ENCODE measurements at places on chromosomes 11 and 22.

DNA sequence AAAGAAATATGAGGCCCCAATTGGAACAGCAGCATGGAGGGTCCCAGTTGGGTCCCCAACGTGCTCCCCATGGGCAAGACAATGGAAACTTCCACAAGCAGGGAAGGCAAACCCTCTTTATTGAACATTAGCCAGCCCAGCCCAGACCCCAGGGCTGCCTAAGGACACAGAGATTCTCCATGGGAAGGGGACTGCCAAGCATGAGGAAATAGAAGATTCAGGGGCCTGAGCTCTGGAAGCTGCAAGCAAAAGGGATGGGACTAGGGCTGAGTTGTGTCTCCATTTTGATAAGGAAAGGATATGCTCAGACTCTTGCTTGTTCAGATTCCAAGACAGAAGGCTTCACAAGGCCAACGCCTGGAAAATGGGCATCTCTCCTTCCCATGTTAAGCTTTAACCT, 23.3 kb downstream of the TMEM218 start:
- no peak for DNase-seq

GRCh38 chr11:8337130-8337795, 73.6 kb upstream of the LMO1 start:
- DNase-seq, result no peak

GRCh38 chr11:19253153-19253745, 12.5 kb upstream of the E2F8 start:
- DNase-seq, result no peak

GRCh38 chr11:94781837-94782236, 13.7 kb downstream of the AMOTL1 start:
- no peak for DNase-seq

- DNase-seq, result no peak
These were observed 640.6 kb downstream of the TBC1D22A start for GRCh38 chr22:47402876-47403525.

GRCh38 chr11:44304091-44305025, 5.6 kb downstream of the ALX4 start:
- DNase-seq, result no peak

- DNase-seq, result no peak
These were observed 42.7 kb downstream of the CYTH4 start for GRCh38 chr22:37325039-37325395.

DNA sequence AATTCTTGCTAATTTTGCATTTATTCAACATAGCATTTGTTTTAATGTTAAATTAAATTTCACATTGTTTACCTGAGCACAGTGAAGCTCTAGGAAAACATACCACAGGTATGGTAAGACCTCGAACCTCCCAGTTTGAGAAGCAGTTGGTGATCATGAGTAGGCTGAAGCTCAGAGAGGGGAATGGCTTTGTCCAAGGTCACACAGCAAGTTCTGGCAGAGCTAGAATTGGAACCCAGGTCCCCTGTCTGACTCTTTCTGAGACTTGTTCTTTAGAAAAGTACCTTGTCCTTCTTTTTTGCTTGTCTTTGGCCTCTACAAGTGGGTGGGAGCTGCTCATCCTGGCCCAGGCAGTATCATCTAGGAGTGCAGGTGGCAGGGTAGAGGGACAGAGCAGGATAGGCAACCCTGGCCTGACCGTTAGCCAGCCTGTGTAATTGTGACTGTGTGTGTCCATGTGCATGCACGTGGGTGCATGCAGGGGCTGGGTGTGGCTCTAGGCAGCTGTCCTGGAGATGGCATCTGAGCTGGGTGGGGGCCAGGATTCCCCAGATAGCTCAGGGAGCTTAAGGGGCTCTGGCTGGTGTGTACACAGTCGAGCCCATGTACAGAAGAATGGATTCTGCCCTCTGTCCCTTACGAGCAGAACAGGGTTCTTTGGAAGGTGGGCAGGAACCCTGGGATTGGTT, 21.6 kb downstream of the PHLDB1 start:
- no peak for DNase-seq

DNA sequence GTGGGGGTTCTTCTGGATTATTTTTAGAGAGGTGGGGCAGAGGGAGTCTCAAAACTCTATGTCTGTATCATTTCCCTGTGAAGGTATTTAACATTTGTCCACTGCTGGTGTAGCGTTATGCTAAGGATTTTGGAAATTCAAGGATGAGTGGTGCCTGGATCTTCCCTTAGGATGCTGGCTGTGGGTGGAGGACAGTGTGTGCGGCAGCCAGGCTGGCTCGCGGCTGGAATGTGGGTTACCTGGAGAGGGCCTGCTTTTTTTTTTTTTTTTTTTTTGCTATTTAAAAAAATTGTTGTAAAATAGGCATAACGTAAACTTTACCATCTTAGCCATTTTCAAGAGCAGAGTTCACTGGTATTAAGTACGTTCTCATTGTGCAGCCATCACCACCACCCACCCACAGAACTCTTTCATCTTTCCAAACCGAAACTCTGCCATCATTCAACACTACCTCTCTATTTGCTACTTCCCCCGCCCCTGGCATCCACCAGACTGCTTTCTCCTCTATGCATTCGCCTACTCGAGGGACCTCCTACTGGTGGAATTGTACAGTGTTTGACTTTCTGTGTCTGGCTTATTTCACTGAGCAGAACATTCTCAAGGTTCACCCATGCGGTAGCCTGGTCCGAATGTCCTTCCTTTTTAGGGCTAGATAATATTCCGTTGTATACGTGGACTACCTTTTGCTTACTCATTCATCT, 67.1 kb downstream of the PARVB start:
- DNase-seq, result peak; percentile 33

GRCh38 chr11:61860054-61860903, 31.1 kb downstream of the FADS3 start:
- DNase-seq, result no peak

GRCh38 chr11:6667733-6668374, 12.2 kb upstream of the DCHS1 start:
- no peak for DNase-seq

DNA sequence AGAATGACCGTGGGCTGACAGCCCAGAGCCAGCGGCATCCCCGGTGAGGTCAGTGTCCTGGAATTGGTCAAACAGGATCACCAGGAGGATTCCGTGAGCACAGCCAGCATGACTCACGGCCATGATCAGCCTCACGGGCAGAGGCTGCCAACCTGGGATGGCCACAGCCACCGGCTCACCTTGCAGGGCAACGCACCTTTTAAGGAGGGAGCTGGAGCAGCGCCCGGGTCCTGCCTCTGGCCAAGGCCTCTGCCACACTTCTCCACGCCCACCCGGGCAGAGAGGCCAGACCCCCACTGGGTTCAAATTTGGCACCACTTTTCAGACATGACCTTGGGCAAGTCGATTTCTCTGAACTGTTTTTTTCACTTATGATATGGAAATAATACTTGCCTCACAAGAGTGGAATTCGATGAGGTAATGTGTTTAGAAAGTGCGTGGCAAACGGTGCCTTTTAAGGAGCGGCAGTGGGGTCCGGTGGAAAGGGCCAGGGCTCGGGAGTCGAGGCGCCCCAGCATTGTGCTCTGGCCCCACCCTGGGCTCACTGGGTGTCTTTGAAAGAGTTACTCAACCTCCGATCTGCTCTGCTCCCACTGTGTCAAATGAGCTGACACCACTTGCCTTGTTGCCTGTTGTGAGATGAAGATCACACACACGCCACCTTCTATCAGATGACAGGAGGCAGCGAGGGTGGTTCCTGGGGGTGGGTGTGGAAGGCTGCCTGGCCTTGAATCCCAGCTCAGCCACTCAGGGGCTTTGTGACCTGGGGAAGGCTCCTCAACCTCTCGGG, 16.0 kb downstream of the TXN2 start:
- DNase-seq, result no peak

DNA sequence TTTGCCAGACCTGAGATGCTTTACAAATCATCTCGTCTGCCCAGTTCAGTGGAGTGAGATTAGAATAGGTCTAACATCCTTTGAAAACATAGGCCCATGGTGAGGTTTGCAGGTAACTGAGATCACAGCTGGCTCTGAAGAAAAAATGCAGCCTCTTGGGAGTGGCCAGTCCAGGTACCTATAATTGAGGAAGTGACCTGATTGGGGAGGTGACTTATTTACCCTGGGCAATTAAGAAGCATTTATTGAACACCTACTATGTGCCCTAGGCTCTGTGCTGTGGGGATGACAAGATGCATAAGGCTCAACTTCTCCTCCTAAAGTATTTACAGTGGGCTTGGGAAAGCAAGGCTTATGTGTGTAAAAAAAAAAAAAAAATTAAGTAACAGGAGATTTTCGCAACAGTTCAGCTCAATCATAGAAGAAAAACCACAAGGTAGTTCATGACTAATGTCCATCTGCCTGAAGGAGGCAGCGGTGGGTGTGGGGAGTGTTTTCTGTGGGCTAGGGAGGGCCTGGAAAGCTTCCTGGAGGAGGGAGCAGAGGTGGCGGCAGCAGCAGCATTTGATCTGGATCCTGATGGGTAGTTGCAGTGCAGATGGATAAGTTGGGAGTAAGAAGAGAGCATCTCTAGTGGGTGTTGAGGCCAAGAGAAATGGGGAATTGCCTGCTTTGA, 16.1 kb downstream of the MICAL2 start:
- no peak for DNase-seq

GRCh38 chr11:10747733-10748132, 3.3 kb upstream of the CTR9 start:
- DNase-seq, result no peak

GRCh38 chr11:46388619-46389449, 2.7 kb downstream of the CHRM4 start:
- no peak for DNase-seq

DNA sequence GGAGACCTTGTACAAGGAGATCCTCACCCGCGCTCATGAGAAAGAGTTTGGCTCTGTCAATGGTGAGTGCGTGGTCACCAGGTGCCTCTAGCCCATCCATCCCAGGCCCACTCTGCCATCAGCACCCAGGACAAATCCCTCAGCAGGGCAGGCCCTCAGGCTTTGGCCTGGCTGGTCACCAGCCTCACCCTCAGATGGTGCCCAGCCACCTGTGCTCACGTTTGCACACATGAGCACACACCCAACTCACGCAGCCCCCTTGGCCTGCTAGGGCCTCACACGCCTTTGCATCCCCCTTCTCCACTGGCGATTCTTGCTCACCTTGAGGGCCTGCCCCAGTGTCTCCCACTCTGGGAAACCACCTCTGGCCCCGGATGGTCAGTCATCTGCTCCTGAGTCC, 4.1 kb upstream of the RAB1B start:
- DNase-seq, result no peak

GRCh38 chr22:39959640-39960447, at the start of gene TMA7B:
TSS of gene TMA7B (plus strand) at chr22:39960397. CDS start at chr22:39964375, 3,978 bp downstream.
- peak; percentile 20 for DNase-seq

Data from T-cell (primary cell).